NCI-H1436 (cell line): ENCODE measurements at places on chromosomes 5 and 9.

GRCh38 chr9:35350212-35350611, 139.7 kb upstream of the RUSC2 start:
- DNase-seq = no peak

DNA sequence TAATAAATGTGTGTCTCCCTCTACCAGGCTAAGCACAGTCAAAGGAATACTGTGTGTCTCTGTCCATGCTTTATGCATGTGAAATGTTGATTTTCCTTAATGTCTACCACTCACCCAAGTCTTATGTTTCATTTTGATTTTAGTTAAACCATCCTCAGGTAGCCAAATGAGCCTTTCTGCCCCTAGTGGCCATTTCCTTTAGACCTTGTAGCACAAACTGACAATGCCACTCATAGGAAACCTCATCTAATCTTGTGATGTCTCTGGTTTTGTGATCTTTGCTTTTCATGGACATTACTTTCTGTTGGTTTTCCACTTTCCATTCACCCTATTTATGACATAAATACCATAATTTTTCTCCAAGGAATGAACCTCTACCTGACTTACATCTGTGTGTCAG, 820.8 kb downstream of the MAT2B start:
- no peak for DNase-seq

GRCh38 chr9:71680189-71680980, 87.9 kb downstream of the CEMIP2 start:
- no peak for DNase-seq

GRCh38 chr9:77454663-77455062, 193.5 kb downstream of the GNA14 start:
- no peak for DNase-seq

GRCh38 chr9:82438581-82438980, 450.0 kb downstream of the SPATA31D1 start:
- no peak for DNase-seq

- no peak for DNase-seq
These were observed 445.0 kb upstream of the TRPC7 start for GRCh38 chr5:136810261-136810801.

GRCh38 chr9:1216532-1216931, 166.4 kb downstream of the DMRT2 start:
- DNase-seq = no peak

DNA sequence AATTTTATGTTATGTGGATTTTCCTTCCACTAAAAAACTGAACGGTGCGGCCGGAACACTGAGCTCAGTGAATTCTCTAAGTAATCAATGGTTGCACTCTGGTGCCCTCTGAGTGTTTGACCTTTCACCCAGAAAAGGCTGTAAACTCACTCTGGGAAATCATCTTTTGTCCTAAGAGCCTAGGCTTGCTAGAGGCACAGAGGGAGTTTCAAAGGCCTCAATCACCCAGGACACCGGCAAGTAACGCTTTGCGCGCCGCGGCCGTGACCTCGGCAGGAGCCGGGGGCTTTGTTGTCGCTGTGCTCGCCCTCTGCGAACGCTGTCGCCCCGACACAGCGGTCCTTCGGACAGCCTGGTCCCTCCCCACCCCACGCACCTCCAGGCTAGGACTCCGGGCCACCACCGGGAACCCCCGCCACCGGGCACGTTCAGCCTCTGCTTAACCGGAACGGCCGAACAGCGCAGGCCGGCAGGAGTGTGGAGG, 703 bp downstream of the ISCA1 start:
- DNase-seq = no peak

- no peak for DNase-seq
These were observed 202.6 kb downstream of the ARRDC3 start for GRCh38 chr5:91180506-91180905.
